ENCODE measurements at places on chromosomes 5 and 9. TPM values are rescaled to one million over a fixed set of nuclear protein-coding genes. Genes with fewer than 3 reads are reported as not detected.

Gene ZNF879
- 0.49 TPM for total RNA-seq

Gene C8G
- total RNA-seq = not detected

Gene ALDH7A1
- total RNA-seq = 33.8 TPM

Gene SLC25A51
- 23.5 TPM for total RNA-seq

Gene PCDHA1
- 0.16 TPM for total RNA-seq

Data from mesangial cell (primary cell).